ENCODE measurements at places on chromosomes 5 and 9.

- DNase-seq, result peak; percentile 78
- peaks cover 15% of the 10 kb centered on the region for H3K4me1 ChIP-seq
- no peak overlapping the region for H3K4me3 ChIP-seq
- H3K27me3 ChIP-seq, result no peaks in the 10 kb centered on the region
- H3K27ac ChIP-seq, result no peak overlapping the region
- H3K36me3 ChIP-seq, result no peaks in the 10 kb centered on the region
Observed at GRCh38 chr9:4604678-4605095, 57.4 kb upstream of the PLPP6 start.

- H3K4me1 ChIP-seq, result peaks cover 5% of the 10 kb centered on the region
- H3K27me3 ChIP-seq, result no peaks in the 10 kb centered on the region
- H3K27ac ChIP-seq, result no peak overlapping the region
- no peak for DNase-seq
Observed at GRCh38 chr9:127194881-127195713, 69.5 kb upstream of the GARNL3 start.

GRCh38 chr9:121156263-121156731 is 45.4 kb downstream of the RAB14 start:
- H3K27me3 ChIP-seq, result no peaks in the 10 kb centered on the region
- no peaks in the 10 kb centered on the region for H3K36me3 ChIP-seq
- no peak overlapping the region for H3K4me3 ChIP-seq
- no peak for DNase-seq

GRCh38 chr9:124769549-124770358 is 1.4 kb downstream of the NR6A1 start:
- no peaks in the 10 kb centered on the region for H3K36me3 ChIP-seq
- H3K4me3 ChIP-seq, result peak overlapping the region; percentile 94
- H3K27me3 ChIP-seq, result no peaks in the 10 kb centered on the region
- DNase-seq, result peak; percentile 67

DNA sequence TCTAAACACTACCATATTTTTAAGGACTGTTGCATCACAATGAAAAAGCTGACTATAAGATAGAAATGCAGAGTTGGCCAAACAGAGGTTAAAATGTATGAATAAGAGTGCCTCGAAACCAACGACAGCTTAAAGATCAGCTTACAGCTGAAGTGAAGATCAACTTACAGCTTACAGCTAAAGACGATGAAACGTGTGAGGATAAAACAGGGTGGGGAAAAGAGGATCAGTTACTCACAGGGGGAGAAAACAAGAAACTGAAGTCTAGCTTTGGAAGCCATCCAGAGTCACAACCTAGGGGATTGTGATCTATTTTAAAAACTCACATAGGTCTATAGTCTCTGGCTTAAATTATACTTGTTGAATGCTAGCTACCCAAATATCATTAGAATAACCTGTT is 220.0 kb downstream of the SNCAIP start:
- H3K36me3 ChIP-seq, result no peaks in the 10 kb centered on the region
- peak; percentile 12 for DNase-seq
- no peak overlapping the region for H3K4me3 ChIP-seq
- no peaks in the 10 kb centered on the region for H3K4me1 ChIP-seq

DNA sequence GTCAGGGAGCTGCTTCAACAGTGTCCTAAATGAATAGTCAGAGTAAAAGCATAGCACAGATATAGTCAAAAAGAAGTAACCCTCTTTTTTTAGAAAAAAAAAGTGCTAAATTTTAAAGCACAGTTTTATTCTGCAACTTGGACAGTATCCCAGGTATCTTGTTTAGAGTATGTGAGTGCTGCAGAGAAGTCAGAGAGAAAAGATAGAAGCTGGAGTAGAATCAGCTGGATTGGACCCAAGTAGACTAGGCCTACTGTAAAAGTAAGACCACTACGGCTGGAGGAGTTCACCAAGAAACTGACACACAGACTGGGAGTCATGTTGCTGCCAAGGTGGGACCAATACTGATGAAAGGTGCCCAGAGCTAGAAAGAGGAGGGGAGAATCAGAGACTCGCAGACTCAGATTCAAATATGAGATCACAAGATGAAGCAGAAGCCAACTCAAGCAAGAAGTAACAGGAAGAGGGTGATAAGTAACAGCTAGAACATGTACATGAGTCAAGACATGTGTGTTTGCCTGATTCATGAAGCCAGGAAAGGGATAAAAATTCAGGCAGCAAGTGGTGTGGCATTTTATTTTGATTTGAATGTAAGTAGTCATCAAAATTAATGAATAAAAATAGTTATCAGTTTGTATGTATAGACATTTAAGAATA is 25.6 kb upstream of the TUSC1 start:
- no peaks in the 10 kb centered on the region for H3K36me3 ChIP-seq
- DNase-seq, result no peak
- H3K4me3 ChIP-seq, result no peak overlapping the region

All from neural progenitor cell (in vitro differentiated cells).